HT1080 (cell line): ENCODE measurements at places on chromosomes 7 and 10. TPM values are rescaled to one million over a fixed set of nuclear protein-coding genes. Genes with fewer than 3 reads are reported as not detected.

- DNase-seq: no peak
These were observed 117.2 kb upstream of the KLF6 start for GRCh38 chr10:3902054-3902808.

GRCh38 chr10:129520440-129521080 is 53.5 kb downstream of the MGMT start:
- DNase-seq: no peak

GRCh38 chr7:57772126-57772924 is 322.3 kb downstream of the ZNF716 start:
- no peak for DNase-seq

GRCh38 chr10:474946-475345 is 214.5 kb downstream of the DIP2C start:
- no peak for DNase-seq

DNA sequence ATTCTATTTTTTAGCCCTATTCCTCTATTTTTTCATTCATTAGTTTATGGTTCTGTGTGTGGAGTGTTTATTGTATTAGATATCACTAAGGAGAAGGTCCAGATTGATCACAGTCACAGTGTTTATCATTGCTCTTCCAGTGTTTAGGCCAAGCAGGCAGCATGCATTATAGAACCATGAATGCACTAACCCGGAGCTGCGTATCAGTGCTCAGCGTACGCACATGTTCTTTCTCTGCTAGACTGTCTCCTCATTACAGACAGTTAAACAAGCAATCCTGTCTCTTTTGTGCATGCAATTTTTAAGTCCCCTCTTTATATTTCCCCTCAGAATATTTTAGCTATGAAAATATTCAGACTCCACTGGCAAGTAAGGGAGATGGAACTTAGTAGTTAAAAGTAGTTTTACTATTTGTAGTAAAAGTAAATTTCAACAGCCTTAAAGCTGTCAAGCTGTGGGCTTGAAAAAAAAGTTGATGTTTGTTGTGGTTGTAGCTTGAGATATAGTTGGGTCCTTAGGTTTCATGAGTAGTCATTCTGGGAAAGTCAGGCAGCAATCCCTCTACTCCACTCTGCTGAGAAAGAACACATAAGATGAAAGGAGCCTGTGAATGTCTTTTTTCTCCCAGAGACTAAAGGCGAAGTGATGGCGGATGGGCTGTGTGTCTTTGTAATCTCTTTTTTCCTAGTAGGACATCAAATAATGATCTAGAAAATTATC is 260.4 kb downstream of the CDK14 start:
- DNase-seq: no peak

- DNase-seq: no peak
These were observed 77.7 kb upstream of the GPR37 start for GRCh38 chr7:124843336-124843735.

DNA sequence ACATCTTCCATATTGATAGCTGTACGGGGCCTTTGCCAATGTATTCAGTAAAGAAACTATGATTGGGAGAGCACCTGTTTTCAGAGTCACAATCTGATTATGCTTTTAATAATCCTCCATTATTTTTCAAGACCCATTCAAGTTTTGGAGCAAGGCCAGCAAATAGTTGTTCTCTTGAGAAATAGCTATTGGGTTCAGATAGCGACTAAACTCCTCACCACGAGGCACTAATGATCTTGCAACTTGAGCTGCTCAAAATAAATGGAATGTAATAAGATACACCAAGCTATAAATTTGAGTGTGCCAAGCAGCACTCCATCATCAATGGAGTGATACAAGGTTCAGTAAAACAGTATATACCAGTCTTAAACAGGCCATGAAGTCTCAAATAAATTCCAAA is 7.4 kb upstream of the MALRD1 start:
- no peak for DNase-seq

DNA sequence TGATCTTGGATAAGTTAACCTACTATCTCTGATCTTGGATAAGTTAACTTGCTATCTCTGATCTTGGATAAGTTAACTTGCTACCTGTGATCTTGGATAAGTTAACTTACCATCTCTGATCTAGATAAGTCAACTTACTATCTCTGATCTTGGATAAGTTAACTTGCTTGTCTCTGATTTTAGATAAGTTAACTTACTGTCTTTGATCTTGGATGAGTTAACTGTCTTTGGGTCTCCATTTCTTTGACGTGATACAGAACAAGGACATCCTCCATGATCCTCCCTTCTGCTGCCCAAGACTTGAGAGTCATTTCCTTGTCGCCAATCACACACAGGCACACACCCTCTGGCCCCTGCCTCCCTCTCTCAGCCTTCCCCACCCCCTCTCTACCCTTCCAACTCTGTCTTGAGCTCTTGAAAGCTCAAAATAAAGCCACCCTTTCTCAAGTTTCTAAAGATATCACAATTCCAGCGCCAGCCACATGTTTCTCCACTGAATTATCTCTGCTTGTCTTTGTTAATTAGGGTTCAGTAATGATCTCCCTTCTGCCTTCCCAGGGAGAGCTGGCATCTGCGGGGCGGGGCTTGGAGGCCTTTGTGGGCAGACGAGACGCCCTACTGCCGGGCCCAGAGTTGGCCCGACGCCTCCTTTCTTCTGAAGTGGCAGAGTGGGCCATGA is 85.1 kb upstream of the GTF2I start:
- DNase-seq: no peak

DNA sequence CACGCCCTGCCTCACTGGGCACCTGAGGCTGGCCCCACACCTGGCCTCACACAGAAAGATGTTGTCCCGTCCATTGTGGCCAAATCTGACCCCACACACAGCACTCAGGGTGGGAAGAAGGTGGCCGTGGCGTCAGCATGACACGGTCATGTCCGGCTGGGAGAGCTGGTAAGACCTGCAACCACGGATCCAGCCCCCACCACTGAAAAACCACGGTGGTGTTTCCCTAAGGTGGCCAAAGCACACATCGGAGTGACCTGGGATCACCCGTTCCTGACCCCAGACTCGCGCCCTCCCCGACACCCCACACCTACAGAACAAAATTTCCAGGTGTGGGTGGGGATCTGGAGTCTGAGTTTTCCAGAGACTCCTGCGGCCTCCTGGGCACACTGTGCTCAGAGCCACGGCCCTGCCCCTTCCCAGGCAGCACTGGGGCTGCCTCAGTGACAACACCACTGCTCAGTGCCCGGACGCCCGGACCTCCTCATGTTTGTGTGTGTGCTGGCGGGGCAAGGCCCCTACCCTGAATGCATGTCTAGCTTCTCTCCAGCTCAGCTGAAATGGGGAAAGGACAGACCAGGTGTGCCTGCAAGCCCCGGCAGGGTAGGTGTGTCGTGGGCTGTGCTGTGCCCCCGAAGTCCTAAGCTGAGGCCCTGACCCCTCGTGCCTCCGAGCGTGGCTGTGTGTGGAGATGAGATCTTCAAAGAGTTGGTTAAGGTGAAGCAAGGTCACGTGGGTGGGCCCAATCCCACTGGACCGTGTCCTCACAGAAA is 36.1 kb downstream of the STK32C start:
- no peak for DNase-seq

GRCh38 chr7:78558566-78558965 is 760.0 kb downstream of the PHTF2 start:
- peak; percentile 15 for DNase-seq

DNA sequence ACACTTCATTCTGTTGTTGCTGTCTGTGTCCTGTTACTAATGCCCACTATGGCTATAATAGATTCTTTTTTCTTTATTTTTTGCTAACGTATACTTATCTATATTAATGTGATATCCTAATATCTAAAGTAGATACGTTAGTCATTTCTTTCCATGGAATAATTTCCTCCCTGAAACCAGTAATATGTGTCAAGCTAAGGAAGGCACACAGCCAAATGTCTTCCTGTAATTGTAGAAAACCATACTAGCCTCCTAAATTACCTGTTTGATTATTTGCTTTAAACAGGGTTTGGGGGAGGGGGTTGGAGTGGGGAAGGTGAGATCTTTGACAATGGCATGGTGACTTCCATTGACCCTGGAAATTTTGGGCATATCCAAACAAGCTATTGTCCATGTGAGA is 56.4 kb downstream of the THNSL1 start:
- DNase-seq: no peak

DNA sequence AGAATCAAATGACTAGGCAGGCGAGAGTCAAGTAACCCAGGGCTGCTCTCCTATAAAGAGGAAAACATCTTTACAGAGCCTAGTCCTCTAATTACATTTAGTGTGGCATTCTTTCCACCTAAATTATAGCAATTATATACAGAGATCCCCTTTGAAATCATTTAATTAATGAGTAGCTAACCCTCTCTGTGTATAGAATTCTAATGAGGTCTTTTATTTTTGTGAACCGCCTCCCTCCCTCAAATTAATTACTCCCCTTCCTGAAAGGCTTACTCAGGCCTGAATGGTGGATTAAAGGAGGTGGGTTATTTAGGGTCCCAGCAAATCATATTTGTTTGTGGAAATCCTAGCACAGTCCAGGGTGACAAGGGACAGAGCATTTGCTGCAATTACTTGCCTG is 551.8 kb downstream of the SORCS3 start:
- DNase-seq: no peak

GRCh38 chr10:100775386-100775785 is 30.0 kb downstream of the PAX2 start:
- peak; percentile 7 for DNase-seq

GRCh38 chr10:45005284-45005683 is 4.6 kb downstream of the ZNF22 start:
- DNase-seq: no peak

DNA sequence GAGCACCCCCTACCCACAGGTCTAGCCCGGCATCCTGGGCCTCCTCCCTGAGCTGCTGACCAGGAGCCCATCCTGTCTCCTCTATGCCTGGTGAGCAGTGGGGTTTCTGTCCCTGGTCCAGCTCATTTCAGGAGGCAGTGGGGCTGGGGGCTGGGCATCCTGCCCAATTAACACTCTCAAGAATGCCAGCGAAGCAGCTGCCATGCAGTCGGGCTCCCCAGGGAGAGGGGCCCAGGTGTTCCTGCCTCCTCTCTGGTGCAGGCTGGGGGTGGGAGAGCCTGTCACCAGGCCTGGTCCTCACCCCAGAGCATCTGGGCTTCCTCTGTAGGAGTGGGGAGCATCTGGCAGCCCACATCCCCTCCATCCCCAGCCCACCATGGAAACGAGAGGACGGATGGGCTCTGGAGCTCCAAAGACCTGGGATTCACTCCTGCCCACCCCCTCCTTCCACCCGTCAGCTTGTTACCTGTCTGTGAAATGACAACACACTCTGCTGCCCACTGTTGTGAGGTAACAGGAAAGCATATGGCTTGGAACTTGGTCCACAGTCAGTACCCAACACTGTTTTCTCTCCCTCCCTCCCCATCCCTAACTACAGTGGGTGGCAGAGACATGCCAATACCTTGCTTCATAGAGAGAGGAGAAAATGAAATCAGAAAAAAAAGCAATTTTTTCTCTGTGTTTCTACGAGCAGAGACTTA is 69.1 kb downstream of the SLIT1 start:
- no peak for DNase-seq

GRCh38 chr7:97499204-97499603 is 232.7 kb upstream of the TAC1 start:
- peak; percentile 28 for DNase-seq

DNA sequence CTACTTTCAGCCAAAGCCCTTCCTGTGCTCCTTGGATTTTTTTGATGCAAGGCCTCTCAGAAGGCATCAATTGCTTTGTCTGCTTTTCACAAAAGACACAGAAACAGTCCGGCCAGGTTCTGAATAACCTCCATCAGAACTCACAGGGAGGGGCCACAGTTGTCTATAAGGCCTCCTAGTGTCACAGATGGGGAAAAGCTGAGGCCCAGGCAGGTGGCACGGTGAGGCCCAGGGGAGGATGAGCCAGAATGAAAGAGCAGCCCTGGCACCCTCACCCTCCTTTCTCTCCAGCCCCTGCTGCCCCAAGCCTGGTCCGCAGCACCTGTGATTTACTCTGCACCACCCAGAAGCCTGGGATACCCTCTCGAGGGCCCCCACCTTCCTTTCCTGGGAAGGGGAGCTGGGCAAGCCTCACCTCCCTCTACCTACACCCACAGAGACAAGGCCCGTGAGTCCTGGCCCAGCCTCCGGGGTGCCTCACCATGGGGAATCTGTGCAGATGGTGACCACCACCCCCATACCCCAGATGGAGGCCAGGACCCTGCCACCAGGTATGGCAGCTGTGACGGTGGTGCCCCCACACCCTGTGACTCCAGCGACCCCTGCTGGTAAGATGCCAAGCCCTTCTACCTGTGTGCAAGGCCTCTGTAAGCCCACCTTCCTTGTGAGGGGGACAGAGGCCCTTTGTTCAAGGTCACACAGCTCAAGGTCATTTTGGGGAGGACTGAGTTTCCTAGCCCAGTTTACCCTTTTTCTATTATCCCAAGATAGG is 26.2 kb upstream of the ZNF467 start:
- no peak for DNase-seq

DNA sequence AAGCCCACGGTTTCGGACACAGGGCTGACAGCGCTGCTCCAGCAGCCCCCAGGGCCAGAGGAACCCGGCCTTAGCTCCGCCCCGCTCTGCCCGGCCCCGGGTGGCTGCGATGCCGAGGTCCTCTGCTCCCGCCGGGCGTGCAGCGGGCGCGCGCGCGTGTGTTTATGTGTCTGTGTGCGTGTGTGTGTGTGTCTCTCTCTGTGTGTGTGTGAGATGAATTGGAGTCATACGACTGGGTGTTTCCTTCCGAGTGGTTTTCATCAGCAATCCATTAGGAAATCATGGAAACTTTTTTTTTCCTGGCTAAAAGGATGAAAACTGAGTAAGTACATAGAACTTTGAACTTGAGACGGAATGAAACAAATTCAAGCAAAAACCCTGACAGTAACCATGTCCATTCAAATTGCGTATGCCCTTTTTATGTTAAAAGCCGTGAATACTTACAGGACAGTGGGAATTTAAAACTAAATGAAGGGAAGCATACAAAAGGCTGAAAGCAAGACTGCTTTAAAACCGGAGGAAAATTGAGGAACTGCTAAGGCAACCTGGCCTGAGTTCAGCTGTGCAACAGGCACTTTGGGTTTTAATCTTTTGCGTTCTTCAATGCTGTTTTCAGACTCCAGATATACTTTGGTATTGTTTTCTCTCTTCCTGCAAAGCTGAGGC is at the start of gene CPED1:
CPED1 (plus strand) TSS at position 121 of the 666 bp plus-strand sequence. CDS start 911 bp downstream, outside the sequence.
- DNase-seq: peak; percentile 74

DNA sequence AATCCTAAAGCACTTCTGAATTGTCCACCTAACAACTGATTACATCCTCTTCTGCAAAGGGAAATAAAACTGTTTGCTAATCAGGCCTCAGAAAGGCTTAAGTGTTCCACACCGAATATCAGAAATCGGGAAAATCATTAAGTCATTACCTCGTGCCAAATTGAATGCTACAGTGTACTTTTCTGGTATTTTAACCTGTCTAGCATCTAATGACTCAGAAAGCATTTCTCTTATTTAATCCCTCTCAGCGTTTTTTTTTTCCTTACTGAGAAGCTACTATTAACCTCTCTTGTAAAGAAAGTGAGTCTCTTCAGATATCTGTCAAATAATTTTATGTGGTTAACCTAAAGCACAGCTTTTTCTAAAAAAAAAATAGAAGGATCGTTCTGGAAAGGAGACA is 28.6 kb downstream of the VIM start:
- no peak for DNase-seq

The NANOS1 gene
- 0.39 and 0.57 TPM in 2 replicates for total RNA-seq

The SMNDC1 gene
- total RNA-seq: 7.0 and 8.6 TPM in 2 replicates

The NSUN5 gene
- total RNA-seq: 50.2 and 50.3 TPM in 2 replicates

The UBE2D1 gene
- 12.1 and 18.2 TPM in 2 replicates for total RNA-seq

The OPALIN gene
- not detected in 2 replicates for total RNA-seq

The TBX20 gene
- 0.57 and 0.74 TPM in 2 replicates for total RNA-seq

The WDR86 gene
- not detected in 2 replicates for total RNA-seq

The CARD11 gene
- total RNA-seq: 0.17 and 0.43 TPM in 2 replicates

The TUBAL3 gene
- total RNA-seq: not detected in 2 replicates

The TAS2R5 gene
- total RNA-seq: 0.30 and 0.98 TPM in 2 replicates
